ENCODE measurements at places on chromosomes 3 and 15.
A peak's percentile ranks its signal among the peaks of the same experiment; 100 is the strongest.

DNA sequence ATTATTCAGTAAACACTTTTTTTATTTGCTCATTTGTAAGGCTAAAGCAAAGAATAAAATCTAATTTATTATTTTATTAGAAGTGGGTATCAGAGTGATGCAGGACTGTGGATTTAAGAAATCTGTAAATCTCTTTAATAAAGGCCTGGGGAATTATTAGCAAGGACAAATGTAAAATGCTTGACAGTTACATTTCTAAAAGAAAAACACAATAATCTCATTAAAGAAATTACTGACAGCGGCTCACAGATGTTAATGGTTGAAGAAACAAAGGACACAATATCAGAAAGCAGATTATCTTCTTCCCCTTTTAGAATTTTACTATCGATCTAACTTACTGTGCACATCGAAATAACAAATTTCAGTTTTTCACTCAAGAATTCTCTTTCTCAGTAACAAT, 262.1 kb upstream of the MEIS2 start:
- DNase-seq: no peak

DNA sequence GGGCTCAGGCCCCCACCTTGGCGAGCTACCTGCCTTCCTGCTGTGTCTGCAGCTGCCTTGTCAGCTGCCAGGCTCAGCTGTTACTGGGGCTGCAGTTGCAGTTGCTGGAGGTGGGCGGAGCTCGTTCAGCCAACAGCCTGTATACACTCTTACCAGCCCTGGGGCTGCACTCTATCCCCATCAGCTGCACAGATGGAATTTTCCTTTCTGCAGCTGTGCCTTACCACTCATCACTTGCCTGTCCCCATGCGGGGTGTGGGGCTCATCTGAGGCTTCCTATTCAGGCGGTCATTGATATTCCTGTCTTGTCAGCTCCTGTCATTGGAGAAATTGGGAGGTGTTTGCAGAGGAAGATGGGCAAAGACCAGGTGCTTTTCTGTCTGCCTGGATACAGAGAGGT, 9.1 kb upstream of the SYN2 start:
- DNase-seq: no peak

DNA sequence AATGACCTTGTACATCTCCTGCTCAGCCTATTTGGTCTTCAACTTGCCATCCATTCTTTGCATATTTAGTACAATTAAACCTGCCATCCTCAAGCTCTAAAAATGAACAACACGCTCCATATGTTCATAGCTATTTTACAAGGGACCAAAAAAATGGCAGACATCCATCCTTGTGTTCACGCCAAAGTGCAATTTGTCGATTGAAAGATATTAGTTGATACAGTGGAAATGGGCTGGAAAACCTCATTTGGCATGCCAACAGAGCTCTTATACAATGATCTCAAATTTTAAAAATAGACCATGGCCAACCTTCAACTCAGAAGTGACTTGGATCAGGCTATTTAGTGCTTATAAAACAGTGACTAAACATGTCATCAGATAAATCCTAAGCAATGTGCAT, 413.6 kb upstream of the ARL6 start:
- no peak for DNase-seq

DNA sequence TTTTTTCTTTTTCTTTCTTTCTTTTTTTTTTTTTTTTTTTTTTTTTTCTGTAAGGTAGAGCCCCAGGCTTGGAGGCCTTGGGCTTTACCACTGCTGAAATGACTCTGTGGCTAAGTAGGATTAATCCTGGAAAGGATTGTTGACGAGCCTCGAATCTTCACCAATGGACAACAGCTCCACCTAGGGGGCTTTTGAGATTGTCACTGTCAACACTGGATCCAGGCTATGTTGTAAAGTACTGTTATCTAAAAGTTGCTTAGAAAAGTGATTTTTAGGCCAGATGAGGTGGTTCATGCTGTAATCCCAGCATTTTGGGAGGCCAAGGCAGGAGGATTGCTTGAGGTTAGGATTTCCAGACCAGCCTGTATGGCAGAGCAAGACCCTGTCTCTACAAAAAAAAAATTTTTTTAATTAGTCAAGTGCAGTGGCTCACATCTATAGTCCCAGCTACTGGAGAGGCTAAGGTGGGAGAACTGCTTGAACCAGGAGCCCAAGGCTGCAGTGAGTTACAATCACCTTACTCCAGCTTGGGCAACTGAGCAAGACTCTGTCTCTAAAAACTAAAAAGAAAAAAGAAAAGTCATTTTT, 41.6 kb downstream of the KLHL18 start:
- peak; percentile 10 for DNase-seq

DNA sequence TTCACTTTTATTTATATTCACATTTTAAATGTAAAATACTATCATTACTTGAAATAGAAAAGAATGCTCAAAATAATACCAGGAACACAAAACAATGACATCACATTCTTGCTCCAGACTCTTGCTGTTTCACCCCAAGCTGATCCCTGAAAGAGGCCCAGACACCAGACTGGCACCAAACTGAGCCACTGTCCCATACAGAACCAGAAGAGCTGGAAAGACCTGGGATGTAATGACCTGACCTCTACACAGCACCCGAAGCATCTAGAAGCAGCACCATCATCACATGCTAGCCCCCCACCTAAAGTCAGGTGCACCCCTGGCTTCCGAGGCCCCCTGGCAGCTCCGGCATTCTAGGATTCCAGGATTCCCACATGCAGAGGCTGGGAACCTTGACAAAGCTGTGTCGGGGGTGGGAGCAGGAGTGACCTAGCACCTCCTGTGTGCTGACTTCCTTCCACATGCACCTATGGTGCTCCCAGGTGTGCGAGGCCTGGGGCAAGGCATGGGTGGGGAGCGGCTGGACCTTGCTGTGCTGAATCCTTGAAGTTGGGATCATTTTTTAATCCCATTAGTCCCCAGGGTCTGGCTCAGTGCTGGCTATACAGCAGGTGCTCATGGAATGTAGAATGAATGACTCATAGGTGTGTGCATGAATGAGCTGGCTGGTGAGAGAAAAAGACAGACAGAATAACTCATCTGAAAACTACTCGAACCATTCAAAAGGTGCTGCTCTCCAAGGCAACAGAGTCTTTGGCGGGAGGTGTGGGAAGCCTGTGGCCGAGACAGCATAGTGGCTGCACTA, 144.7 kb upstream of the IQSEC1 start:
- DNase-seq: no peak

- DNase-seq: no peak
Measured at GRCh38 chr3:133404920-133405319, 5.1 kb downstream of the BFSP2 start.

GRCh38 chr3:30996467-30996866, 102.0 kb upstream of the GADL1 start:
- no peak for DNase-seq

DNA sequence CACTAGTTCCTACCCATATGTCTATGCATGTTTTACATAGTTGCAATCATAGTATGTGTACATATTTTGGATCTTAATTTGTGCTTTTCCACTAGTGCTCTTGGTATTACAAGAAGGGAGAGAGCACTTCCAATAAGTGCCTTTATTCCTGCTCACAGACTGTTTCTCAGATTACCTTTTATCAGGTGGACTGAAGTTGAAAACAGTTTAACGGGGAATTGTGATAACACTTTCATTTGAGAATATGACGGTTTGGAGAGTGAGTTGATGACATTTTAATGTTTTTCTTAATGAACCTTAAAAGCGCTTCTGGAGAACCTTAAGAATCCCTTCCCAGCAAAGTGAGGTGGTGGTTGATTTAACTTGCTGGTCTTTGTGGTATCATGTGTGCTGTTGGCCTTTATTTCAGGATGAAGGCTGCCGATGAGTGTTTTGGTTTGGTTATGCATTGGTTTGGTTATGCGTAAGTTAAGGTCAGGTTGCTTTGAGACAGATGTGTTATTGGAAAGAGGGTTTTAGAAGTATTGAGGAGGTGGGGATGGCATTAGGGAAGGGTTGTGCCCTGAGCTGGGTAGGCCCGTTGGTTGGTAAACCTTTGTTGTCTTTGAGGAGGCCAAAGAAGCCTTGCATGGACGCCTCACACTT, 2.8 kb downstream of the EDEM1 start:
- DNase-seq: no peak

GRCh38 chr3:11452885-11453847, 181.0 kb downstream of the ATG7 start:
- no peak for DNase-seq

DNA sequence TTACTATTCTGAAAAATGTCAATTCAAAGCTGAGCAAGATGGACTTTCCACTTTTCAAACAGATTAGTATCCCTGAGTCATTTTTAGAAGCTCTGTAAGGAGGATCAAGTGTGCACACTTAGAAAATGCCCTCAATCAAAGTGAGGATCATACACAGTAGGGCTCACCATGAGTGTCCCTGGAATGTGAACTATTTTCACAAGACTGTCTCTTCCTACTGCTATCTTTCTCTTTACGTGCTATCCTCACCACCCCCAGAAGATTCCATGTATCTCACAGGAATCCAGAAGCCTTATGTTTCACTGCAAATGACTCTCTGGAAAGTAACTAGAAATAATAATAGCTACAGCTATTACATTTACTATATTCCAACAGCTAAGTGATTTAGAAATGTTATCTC, 349.9 kb upstream of the TGFBR2 start:
- no peak for DNase-seq

GRCh38 chr3:102909904-102910303, 475.1 kb downstream of the ZPLD1 start:
- no peak for DNase-seq

DNA sequence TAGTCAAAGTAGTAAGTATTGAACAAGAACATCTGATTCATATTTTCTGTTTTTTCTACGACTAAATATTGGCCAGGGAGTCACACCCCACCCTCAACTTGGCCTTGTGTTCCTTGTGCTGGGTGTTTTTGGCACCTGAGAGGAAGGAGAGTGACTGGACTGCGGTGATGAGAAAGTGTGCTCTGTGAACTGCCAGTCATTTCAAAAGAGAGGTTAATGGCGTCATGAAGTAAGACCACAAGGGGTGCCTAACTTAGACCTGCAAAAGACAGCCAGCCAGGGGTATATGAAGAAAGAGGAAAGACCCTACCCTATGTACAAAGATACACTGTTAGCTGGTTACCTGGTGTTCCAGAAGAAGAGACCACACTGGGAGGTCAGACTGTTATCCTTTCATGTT, 58.4 kb upstream of the COL8A1 start:
- DNase-seq: no peak

DNA sequence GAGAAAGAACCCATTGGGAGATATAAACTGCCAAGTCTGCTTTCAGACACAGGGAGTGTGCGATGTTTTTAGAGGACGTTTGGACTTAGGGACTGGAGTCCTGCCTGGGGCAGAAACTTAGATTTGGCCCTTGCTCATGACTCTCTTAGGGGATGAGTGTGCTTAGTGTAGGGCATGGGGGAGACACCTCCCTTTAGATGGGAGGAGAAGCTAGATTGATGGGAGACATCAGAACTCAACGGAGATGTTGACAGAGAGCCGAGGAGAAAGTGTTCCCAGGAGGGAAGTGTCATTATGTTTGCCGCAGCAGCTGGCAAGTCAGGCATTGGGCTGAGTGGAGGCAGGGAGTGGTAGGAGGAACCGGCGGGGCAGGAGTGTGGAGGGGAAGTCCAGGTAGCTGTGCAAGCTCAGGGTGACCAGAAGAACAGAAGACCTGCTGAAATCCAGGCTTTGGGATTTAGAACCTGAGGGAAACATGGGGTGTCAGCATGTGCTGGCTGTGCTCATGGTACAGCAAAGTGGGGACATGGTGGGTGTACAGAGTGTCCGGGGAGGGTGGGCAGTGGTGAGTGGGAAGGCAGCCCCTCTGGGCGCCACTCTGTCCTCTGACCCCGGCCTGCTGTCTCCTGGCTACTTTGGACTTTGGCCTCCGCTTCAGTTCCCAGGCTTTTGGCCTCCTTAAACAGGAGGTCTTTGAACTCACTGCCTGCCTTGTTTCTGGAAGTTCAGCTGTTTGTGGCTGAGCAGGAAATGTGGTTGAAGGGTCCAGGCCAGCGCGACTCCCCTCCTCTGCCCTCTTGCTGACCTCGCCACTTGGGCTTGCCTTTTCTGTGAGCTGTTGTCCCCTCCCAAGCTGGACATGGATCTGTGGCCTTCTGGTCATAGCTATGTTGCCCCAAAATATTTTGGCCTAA, 324.0 kb upstream of the LRRFIP2 start:
- DNase-seq: no peak

DNA sequence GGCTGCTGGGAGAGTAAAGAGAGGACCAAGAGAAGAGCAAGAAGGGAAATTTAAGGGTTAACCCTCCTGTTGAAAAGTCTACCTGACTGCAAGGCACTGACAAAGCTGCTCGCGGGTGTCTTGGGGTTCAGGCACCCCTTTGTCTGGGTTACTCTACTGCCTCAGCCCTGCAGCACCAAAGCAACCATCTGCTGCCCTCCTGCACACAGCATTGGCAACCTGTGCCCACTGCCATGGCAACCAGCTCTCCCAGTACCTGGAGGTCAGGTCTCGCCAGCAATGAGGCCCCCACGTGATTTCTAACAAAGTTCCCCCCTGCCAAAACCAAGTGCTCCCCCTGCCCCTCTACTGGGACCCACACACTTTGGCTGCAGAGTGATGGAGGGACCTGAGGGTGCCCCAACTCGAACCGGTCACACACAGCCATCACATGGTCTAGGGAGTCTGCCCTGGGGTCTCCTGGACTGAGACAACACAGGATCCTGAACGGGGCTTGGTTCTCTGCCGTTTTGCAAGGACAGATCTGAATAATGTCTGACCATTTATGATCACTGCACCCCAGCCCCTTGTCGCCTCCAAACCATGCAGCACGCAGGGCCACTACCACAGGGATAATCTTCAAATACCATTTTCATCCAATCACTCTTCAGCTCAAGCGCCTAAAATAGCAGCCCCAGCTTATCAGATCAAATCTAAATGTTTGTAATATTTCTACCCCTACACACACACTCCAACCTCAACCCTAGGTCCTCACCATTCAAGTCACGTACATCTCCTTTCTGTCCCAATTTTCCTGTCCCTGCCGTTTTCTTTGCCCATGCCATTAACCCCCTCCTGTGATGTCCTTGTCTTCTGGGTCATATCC, 50.7 kb downstream of the ADCY5 start:
- no peak for DNase-seq

- DNase-seq: no peak
Measured at GRCh38 chr3:153495422-153495821, 333.4 kb downstream of the RAP2B start.

- no peak for DNase-seq
Measured at GRCh38 chr3:177213801-177214535, 16.7 kb upstream of the TBL1XR1 start.

DNA sequence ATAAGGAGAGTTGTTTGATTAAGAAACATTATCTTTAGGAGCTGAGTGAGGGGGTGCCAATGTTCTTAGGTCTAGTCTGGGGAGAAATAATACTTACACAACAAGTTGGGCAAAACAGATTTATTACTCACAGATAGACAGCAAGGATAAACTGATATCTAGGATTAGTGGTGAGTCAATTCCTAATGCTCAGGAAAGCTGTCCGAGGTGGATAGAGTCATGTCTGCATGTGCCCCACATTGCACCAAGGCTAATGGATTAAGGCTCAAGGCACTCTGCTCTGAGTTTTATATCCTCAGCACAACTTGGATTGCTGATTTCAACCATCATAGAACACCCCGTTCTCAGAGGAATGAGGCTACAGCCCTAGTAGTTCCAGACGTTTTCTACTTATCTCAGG, 1042.3 kb downstream of the OTOL1 start:
- DNase-seq: no peak
